ENCODE measurements at places on chromosomes 2 and 18.

GRCh38 chr2:238785528-238785860 lies 62.4 kb upstream of the TWIST2 start:
- no peak for DNase-seq

GRCh38 chr18:58495207-58495606 lies 133.7 kb downstream of the ALPK2 start:
- no peak for DNase-seq

DNA sequence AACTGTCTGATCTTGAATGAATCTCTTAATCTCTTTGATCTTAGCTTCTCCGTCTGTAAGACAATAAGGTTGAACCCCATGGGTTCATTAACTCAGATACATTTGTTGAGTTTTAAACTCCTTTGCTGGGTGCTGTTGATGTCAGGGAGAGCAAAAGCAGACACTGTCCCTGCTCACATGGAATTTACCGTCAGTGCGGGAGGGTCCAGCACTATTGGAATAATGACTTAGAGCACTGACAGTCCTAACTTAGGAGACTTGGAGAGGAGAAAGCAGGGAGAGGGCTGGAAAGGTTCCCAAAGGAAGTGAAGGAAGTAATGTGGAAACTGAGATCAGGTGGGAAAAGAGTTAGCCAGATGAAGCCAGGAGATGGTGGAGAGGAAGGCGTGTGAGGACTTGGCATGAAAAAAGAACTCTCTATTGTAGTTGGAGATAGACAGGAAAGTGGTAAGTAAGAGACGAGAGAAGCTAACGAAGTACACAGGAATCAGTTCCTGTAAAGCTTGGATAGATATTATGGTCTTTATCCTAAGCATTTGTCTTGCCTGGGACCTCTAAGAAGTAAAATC lies 141.4 kb upstream of the SERTAD2 start:
- DNase-seq, result no peak

DNA sequence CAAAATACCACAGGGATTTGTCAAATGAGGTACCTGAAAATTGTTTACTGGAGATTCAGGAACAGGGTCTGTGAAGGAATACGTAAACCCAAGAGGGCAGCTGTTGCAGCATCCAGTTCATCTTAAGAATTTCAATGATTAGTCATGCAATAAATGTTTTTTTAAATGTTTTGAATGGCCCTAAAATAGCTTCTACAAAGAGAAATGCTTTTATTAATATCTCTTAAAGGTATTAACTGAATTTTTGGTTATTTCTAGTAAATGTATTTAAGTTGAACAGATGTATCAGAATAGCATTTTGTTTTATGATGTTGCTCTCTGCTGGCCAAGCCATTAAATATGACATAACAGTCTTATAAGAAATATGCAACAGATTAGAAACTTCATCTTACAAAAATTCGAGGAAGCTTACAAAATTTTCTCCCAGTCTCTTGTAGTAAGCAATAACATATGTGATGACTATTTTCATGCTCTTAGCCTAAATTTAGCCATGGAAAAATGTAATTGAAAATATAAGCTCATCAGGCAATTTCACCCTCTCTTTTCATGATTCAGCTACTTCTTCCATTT lies 863.9 kb downstream of the SUCLG1 start:
- DNase-seq, result no peak

DNA sequence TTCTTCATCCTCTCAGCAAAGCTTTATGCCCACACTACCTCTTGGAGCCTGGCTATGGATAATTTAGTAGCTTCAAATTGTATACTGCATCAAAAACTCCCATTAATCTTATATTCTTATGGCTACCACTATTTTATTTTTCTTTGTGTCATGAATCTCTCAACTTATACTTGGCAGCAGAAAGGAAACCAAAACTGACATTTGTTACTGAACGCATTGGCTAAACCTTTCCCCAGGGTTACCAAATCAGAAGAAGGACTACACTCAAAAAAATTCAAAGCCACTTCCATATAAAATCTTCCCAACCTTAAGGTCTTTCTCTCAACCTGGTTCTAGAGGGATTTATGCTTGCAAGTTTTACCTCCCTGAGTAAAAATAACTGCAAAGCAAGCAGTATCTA lies 97.0 kb upstream of the REG3G start:
- DNase-seq, result no peak

DNA sequence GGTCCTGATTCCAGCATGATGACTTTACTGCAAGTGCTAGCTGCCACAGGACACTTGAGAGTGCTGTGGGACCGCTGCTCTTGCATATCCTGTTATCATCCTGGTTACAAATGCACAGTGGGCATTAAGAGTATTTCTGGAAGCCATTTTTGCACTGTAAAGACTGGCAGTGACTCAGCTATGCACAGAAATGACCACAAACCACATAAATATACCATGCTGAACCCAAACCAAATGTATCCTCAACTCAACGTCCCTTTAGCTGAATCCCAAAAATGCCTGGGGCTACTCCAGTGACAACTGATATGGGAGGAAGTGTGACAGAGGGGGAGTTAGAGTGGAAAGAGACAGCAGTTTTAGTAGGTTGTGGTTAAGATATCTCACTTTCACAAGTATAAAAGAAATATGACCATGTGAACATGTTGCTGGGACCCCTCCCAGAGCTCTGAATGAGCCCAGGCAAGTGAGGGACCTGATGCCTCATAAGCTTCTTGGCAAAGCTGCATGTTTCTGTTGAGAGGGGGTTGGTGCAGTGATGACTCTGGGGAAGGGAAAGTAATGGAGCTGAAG lies 37.3 kb downstream of the RHBDD1 start:
- no peak for DNase-seq

DNA sequence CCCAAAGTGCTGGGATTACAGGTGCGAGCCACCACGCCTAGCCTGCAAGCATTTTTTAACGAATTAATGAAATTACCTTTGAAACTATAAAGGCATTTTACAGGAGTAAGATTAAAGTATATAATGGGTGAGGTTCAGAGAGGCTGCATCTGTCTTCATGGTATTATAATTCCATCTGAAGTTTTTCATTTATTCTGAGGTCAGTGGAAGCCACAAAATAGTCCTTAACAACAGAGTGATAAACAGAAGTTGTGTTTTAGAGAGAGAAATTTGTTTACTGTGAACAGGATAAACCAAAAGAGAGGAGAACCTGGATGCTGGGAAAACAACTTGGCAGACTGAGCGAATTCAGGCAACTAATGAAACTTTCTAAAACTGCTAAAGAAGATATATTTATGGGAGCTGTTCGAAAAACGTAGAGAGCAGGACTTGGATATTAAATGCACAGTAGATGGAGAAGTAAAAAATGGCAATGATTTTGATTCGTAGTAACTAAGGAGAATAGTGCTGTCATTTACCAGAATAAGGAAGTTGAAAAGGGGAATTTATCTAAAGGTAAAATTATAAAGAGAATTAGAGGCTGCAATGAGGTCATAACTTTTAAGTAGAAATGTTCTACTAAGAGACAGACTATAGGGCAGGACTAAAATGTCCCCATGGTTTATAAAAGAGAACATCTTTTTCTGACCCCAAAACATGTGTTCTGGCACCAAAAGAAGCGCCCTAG lies 37.9 kb upstream of the ITGA4 start:
- no peak for DNase-seq

GRCh38 chr2:65366595-65367125 lies 65.7 kb downstream of the SPRED2 start:
- peak; percentile 98 for DNase-seq

DNA sequence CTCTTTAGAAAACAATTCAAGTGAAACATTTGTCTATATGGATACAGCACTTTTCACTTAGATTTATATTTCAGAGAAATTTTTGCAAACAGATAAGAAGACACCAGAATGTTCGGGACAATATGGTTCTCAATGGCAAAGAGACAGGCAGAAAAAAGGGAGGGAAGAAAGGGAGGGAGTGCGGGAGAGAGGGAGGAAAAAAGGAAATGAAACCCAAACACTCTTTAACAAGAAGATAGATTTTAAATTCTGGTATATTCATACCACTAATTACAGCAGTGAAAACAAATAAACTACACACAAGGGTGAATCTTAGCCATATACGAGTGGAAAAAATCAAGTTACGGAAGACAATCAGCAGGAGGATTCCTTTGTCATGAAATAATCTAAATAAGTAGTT lies 3.0 kb downstream of the PASK start:
- no peak for DNase-seq

GRCh38 chr2:28271919-28272250 lies 120.8 kb upstream of the FOSL2 start:
- no peak for DNase-seq

DNA sequence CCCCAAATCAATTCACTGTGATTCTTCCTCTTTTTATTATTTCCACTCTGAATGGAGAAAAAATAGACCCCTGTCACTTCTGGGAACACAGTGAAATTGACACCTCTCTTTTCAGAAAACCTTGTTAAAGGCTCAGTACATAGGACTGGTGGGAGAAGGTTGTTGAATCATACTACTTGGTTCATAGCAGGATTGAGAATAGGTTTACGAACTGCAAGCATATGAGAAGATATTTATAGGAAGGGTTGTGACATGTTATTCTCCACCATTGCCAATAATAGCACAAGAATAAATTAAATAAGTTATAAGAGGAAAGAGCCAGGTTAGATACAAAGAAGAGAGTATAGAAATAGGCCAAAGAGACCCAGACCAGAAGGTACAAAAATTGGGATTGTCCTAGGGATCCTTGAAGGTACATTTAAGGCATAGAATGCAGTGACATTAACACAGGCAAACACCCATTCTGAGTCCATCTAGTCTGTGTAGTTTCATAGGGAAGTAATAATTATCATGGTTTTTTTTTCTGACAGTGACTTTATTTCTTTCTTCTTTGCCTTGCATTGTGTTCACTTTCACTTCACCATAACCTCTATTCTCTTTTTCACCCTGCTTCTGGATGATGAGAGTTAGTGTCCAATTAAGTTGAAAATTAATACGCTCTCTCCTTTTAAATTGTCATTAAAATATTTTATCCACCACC lies 21.8 kb upstream of the SERPINE2 start:
- no peak for DNase-seq

DNA sequence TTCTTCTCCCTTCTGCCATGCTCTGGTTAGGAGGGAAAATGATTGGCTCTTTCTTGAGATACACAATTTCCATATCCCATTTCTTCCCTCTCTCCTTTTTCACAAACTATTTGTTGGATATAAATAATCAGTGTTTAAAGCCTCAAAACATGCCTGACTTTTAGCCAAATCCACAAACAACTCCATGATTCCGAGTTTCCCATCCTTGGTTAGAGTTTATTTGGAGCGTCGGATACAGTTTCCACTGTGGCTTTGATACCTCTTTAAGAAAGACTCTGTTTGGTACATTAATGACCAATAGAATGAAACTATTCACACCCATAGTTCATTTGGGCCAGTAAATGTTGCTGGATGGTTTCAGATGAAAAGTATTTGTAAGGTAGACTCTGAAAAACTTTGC lies 5.9 kb upstream of the FHL2 start:
- no peak for DNase-seq

GRCh38 chr18:47204908-47205522 lies 28.9 kb upstream of the IER3IP1 start:
- DNase-seq, result peak; percentile 55
